ENCODE measurements at places on chromosomes 5 and 9.
A peak's percentile ranks its signal among the peaks of the same experiment; 100 is the strongest.

- no peak for DNase-seq
Observed at GRCh38 chr9:1400983-1401382, 350.8 kb downstream of the DMRT2 start.

- no peak for DNase-seq
Observed at GRCh38 chr9:84940294-84940693, 270.8 kb downstream of the NTRK2 start.

DNA sequence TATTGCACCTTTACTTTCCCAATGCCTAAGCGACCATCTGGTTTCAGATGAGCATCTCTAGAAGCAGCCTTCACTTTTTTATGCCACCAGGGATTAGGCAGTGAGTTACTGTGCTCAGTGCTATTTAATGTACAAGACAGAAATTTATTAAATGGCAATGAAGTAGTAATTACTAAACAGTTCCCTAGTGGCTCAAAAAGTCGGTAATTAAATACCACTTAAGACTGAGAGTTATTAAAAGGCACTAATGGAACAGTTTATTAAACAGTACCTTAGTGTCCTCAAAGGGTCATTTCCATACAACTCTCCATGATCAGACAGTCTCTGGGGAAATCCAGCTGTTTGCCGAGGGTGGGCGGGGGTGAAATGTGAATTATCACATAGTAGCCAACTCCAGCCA is 42.3 kb downstream of the LHFPL2 start:
- no peak for DNase-seq

GRCh38 chr5:24714746-24715145 is 70.0 kb upstream of the CDH10 start:
- no peak for DNase-seq

GRCh38 chr5:64895748-64896147 is 127.0 kb downstream of the CWC27 start:
- DNase-seq: no peak

DNA sequence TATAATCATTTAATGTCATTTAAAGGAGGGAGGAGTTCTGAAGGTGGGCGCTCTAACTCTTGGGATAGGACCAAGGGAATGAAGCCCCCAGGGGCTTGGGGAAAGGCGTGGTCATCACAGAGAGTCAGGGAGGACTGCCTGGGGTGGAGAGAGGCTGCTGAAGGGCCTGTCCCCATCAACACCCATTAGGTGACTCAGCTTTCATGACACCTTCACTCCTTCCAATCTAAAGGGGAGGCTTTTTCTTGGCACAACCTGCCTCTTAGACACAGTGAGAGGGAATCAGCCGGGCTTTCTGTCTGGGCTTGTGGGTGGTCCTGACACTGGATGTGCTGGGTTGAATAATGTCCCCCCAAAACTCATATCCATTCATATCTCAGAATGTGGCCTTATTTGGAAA is 31.4 kb upstream of the ANKRD33B start:
- no peak for DNase-seq

DNA sequence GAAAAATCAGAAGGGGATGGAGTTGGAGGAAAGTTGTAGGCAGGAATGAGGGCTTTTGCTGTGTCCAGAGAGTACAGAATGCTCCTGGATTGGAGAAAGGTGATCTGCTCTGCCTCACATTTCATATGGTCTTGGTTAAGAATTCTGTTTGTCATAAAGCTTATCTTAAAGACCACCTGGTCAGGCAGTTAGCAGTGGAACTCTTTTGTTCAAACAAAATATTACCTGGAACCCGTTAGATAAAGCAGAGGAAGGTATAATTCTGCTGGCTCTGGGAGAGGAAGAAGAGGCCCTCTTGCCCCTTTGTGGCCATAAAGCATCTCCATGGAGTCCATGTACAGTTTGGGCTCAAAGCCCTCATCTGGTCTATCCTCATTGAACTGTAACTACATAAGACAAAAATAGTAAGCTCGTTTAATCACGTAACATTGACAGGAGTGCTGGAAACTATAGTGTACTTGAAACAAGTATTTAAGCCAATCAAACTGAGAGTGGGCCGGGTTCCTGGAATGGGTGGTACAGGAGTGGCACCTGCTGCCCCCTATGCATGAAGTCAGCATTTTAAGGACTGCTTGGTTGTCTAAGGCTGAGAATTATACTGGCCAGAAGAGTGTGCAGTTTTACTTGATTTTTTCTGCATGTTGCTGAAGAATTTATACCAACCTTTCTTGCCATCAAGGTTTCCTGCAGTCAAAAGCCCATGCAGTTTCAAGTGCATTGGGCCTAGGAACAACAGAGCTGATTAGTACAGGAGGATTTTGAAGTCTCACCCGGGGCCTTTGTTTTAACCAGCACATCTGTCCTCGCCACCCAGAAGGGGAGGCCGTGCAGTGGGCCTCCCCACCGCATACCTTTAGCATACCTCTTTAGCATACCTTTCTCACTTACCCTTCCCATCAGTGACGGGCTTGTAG is 39.9 kb downstream of the STXBP1 start:
- no peak for DNase-seq

GRCh38 chr9:104798209-104798995 is 34.5 kb downstream of the NIPSNAP3B start:
- no peak for DNase-seq

DNA sequence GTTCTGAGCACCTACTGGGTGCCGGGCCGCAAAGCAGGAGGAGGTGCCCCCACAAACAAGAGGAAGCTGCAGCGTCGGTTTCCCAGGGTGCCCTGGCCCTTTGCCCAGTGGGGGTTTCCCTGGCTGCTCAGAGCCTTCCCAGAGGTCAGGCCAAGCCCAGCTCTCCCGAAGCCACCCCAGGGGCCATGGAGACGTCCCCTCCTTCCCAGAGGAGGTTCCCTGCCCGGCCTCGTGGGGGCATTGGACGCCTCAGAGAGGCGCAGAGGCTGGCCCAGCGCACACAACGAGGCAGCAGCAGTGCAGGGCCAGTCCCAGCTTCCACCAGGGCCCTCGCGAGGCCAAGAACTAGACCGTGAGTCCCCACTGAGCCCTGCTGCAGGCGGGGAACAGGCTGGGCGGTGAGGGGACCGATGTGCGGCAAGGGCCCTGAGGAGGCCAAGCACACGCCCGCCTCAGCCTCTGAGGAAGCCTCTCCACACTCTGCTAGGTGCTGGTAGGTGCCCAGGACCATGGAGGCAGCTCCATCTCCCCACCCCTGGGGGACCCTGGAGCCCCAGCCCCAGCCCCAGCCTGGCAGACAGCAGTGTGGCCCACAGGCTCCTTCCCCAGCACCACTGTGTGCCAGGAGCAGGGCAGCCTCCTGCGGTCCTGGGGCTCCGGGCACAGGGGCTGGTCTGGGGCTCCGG is 7.0 kb downstream of the DIPK1B start:
- no peak for DNase-seq

DNA sequence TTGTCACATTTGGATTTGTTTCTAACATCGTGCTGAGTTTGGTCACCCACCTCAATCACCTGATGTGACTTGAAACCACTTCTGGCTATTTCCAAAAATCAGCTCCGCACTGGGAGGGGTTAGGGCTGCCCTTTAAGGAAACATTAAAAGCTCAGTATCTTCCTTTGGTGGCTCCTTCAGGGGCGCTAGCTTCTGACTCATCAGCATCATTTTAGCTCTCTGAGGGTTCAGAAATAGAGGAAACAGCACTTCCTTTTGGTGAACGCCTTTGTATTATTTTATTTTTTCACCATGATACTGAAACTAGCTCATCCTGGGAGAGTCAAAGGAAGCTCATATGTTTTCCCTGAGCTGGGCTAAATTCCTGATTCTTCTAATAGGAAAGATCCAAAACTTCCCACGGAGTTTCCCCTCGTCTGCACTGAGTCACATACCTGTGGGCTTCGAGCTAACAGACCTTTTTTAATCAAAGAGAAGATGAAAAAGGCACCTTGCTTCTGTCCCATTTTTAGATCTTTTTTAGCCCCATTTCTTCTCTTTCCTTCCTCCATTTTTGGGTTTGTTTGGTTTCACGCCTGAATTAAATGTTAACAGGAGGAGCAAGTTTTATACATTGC is 48.2 kb downstream of the ROPN1L start:
- DNase-seq: no peak

- DNase-seq: no peak
Observed at GRCh38 chr5:72021651-72022357, 85.5 kb upstream of the MAP1B start.

- peak; percentile 13 for DNase-seq
Observed at GRCh38 chr5:134371834-134372340, 518 bp downstream of the UBE2B start.

- no peak for DNase-seq
Observed at GRCh38 chr5:134275822-134276221, 49.9 kb upstream of the PPP2CA start.

DNA sequence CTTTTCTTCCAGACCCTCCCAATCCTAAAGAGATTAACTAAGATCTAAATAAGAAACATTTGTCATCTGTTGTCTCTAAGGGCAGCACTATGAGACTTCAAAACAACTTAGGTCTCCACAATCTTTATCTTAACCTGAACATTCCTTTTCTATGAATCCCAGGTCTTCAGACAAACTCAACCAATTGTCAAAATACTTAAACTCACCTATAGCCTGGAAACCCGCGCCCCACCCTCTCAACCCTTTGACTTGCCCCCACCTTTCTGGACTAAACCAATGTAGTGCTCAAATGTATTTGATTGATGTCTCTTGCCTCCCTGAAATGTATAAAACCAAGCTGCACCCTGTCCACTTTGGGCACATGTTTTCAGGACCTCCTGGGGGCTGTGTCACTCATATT is 76.5 kb upstream of the DMRT1 start:
- no peak for DNase-seq

DNA sequence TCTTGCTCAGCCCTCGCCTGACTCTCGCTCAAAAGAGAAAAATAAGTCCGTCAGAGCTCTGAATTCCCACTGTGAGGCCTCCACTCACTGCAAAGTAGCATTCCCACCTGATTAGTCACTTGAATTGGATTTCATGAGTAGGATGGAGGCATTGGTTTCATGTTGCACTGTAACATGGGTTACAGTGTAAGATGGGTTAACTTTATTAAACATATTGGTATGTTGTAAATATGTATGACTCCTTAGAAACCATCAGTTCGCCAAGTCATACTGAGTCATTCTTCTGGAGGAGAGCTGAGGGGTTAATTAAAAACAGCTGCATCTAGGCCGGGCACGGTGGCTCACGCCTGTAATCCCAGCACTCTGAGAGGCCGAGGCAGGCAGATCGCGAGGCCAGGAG is 93.8 kb upstream of the BNC2 start:
- DNase-seq: no peak

DNA sequence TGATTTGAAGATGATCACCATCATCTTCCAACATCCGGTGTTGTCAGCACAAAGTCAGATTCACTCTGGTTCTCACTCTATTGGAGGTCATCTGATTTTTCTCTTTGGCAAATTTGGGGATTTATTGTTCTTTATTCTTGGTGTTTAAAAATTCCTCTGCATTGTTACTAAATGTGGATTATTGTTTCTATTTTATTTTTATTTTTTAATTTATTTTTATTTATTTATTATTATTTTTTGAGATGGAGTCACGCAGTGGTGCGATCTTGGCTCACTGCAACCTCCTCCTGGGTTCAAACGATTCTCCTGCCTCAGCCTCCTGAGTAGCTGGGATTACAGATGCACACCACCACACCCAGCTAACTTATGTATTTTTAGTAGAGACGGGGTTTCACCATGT is 72.9 kb upstream of the TGFBR1 start:
- DNase-seq: no peak

GRCh38 chr9:107780960-107781359 is 291.4 kb upstream of the KLF4 start:
- no peak for DNase-seq

DNA sequence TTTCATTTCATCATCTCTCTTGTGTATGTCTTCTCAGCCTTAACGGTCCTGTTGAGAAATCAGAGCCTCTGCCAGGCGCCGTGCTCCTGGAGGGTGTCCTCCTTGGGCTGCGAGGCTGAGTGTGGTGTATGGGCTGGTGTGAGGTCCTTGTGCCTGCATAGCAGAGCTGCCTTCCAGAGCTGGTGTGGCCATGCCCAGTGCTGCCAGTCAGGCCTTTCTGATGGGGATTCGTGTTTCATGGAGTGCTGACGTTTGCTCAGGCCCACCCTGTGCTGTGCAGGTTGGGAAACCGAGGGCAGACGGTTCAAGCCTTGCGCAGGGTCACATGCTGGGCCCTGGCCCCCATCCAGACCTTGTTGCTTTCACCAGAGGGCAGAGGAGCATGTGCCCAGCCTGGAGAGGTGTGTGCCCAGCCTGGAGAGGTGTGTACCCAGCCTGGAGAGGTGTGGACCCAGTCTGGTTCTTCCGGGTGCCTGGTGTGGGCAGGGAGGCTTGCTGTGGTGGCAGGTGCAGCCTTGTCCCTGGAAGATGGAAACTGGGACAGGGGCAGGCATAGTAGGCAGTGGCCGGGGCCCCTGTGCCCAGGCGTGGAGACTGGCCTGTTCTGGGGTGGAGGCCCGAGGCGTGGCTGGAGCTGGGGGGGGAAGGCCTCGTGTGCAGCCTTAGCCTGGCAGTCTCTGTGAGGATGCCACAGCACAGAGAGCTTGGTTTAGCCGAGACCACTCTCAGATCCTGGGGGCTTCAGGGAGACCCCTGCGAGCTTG is 84.0 kb downstream of the RXRA start:
- DNase-seq: no peak

DNA sequence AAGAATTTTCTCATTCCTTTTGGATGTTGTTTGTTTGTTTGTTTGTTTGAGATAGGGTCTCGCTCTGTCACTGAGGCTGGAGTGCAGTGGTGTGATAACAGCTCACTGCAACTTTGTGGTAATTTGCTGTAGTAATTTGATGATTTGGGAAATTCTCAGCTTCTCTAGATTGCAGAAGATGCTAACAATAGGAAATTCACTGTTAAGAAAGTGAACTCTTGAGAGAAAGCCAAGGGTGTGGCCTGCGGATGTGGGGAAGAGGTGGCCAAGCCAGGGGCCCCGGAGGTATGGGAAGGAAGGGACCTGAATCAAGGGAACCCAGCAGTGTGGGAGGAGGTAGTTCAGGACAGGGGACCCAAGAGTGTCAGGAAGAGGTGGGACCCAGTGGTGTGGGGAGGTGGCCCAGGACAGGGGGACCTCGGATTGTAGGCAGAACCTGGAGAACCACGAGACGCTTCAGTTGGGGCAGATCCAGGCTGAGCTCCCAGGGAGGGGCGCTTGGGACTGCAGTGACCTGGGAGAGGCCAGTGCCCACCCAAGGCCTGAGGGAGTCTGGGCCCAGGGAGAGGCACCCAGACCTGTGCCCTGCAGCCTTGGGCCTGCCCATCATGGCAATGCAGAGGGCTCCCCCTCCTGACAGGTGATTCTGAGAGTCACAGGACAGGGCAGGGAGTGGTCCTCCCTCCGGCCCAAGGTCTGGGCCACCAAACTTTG is 5.6 kb upstream of the LCN2 start:
- DNase-seq: no peak

- no peak for DNase-seq
Observed at GRCh38 chr5:472076-472655, 29.2 kb downstream of the EXOC3 start.

DNA sequence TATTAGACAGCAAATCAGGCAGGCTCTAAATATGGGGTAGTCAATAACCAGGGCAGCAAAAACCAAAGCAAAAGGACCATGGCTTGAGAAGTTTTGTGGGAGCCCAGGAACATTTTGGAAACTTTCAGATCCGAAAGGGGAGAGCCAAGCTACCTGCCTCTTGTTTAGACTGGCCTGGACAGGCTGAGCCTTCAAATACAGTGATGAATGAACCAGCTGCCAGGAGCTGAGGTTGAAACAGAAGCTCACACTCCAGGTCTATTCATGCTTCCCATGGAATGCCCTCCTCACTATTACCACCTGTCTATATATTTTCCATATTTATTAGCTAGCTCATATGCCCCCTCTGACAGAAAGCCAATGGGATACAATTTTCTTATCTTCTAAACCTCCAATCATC is 150.8 kb upstream of the SLC44A1 start:
- no peak for DNase-seq

- DNase-seq: peak; percentile 9
Observed at GRCh38 chr5:95959888-95960666, 1.6 kb downstream of the ELL2 start.
